ENCODE measurements at places on chromosomes 1 and 21.

DNA sequence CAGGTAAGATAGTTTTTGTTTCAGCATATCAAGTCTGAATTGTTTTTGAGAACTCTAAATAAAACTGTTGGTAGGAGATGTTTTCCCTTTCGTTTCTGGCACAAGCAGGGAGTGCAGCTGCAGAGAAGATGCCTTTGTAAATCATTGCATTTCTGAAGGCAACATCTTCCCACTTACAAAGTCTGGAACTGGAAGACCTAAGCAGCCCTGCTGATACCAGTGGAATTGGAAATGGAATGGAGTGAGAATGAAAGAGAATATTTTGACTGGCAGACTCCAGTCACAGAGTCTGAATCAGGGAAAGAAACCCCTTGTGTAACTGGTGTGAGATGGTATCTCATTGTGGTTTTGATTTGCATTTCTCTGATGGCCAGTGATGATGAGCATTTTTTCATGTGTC is 815.6 kb downstream of the LTN1 start:
- no peak for DNase-seq

- DNase-seq, result no peak
Measured at GRCh38 chr1:94258873-94259331, 21.5 kb upstream of the ARHGAP29 start.

- DNase-seq, result no peak
Measured at GRCh38 chr1:223827193-223827663, 18.5 kb downstream of the TP53BP2 start.

- DNase-seq, result no peak
Measured at GRCh38 chr1:47708019-47708535, 270.2 kb downstream of the FOXD2 start.

DNA sequence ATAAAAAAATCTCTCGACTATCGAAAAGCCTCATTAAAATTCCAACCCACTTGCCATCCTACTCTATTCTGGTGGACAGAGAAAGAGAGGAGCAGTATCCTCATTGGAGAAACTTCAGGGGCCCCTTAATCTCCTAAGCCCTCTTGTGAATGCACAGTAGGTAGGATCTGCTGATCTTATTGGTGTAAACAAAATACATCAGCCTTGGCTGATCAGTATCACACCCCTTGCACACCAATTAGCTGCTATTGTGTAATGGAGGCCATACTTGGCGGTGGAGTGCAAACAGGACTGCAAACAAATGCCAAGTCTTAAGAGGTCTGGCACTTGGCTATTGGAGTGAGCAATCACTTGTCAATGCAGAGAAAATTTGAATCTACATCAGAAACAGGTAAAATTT is 15.7 kb downstream of the VCAM1 start:
- DNase-seq, result no peak

- DNase-seq, result no peak
Measured at GRCh38 chr21:44658913-44659595, 1.3 kb downstream of the KRTAP12-3 start.

GRCh38 chr1:31605908-31606427 is 11.5 kb upstream of the HCRTR1 start:
- DNase-seq, result no peak

GRCh38 chr1:52558941-52559340 is 6.0 kb upstream of the TUT4 start:
- DNase-seq, result no peak

DNA sequence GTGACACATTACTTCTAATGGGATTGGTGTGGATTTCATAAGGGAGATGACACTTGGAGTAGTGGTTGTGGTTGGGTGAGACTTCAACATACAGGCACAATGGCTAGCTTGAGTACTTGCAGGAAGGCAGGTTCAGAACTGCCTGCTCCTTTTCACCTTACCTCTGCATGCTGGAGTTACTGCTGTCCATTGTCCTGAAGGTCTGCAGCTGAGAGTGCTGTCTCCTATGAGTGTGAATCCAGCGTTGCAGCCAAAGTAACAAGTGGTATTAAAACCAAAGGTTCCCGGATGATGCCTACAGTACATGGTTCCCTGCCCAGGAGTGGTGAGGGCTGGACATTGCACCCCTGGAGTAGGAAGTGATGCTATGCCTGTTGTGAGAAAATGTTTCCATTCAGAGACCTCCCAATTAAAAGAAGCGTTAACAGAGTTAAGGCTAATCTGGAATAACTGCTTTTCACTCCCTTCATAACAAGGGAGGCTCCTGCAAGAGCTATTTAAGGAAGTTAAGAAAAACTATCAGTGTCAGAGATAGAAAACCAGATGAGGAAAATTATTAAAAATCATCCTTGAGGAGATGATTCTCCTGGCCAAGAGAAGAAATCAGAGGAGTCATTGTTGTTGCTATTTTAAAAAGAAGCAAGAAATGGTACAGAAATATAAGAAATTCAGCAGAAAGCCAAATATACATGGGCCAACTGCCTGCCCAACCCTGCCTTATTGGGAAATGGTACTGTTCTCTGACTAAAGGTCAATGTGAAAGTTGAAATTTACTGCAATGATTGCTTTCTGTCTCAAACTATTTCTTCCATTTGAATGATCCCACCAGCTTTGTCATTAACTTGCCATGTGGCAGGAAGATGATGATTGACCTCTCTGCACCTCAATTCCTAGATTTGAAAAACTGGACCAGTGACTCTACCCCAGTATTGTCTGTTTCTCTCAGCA is 9.8 kb upstream of the F5 start:
- DNase-seq, result no peak

GRCh38 chr1:72284348-72285073 is 2.2 kb upstream of the NEGR1 start:
- no peak for DNase-seq

DNA sequence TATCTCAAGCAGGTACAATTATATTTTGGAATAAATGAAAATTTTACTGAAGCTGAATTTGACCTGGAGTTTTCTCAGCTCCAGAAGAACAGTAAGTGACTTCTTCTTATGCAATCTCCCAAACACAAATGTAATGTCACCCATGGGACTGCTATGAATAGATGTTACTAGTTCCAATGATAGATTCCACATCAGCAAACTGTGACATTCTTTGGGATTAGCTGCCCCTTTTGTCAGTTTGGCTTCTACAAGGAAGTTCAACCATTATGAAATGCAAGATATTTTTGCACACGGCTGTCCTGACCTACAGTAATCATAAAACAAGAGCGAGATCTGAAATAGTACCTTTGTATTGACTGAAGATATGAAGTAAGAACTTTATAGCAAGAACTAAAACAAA is 27.8 kb upstream of the TSNAX start:
- DNase-seq, result no peak

- no peak for DNase-seq
Measured at GRCh38 chr1:171911506-171911905, 70.2 kb downstream of the DNM3 start.
